Heart left ventricle (tissue), 16 donors: ENCODE measurements at places on chromosomes 12 and 14. TPM values are rescaled to one million over a fixed set of nuclear protein-coding genes. Genes with fewer than 3 reads are reported as not detected.

DNA sequence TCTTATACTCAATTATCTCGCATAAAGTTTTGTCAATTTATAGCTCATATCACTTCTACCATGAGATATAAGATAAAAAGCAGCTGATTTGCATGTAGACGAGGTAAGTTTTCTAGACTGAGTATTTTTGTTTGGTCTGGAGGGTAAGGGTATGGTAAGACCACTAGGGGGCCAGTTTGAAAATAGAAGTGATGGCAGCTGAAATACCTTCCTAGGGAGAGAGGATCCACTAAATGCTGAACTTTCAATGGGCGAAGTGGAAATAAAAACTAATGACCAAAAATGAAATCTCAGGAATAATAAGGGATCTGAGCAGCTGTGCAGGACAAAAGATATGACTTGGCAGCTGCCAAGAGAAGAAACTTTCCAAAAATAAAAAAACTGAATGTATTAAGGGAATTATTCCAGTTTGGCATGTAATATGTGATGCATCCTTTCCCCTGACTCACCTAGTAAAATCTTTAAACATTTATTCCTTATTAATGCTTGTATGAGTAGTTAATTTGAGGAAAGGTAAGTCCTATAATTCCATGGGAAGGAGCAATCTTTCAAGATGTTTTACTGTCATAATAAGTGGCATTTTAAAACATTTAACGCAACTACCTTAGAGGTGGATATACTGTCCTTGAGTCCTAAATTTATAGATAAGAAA is 754.5 kb downstream of the C12orf50 start:
- H3K4me1 ChIP-seq: no peaks in the 10 kb centered on the region
- no peak overlapping the region for H3K27ac ChIP-seq
- H3K27me3 ChIP-seq: no peaks in the 10 kb centered on the region
- no peaks in the 10 kb centered on the region for H3K36me3 ChIP-seq
- H3K4me3 ChIP-seq: no peak overlapping the region
- DNase-seq: no peak

DNA sequence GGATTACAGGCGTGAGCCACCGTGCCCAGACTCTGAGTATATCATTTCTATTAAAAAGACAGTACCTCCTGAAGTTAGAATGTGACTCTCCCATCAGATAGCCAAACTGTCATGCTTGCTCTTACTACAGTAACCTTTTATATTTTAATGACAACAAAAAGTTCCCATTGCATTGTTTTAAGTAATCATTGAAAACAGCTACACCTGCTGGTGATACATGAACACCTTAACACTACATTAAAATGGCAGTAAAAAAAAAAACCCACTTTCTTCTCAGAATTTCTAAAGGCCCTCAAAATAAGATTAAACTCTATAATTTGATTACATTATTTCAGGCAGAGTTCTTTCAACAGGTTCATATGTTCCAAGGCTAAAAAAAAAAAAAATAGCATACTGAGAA is 76.7 kb downstream of the SH2B3 start:
- no peak overlapping the region for H3K27ac ChIP-seq
- no peak overlapping the region for H3K4me3 ChIP-seq
- peaks cover 99% of the 10 kb centered on the region for H3K36me3 ChIP-seq
- H3K4me1 ChIP-seq: peaks cover 5% of the 10 kb centered on the region
- no peaks in the 10 kb centered on the region for H3K27me3 ChIP-seq
- DNase-seq: no peak

Gene LRTM2
- not detected for total RNA-seq

Gene TMX1
- 8.6 TPM for total RNA-seq

- H3K4me3 ChIP-seq: no peak overlapping the region
- no peak overlapping the region for H3K27ac ChIP-seq
Observed at GRCh38 chr12:66103016-66103913, 27.3 kb downstream of the LLPH start.

- H3K27me3 ChIP-seq: no peaks in the 10 kb centered on the region
- H3K4me3 ChIP-seq: peak overlapping the region; percentile 65
- no peaks in the 10 kb centered on the region for H3K36me3 ChIP-seq
Observed at GRCh38 chr12:50024805-50025186, 498 bp downstream of the RACGAP1 start.

Gene VRTN
- not detected for total RNA-seq

DNA sequence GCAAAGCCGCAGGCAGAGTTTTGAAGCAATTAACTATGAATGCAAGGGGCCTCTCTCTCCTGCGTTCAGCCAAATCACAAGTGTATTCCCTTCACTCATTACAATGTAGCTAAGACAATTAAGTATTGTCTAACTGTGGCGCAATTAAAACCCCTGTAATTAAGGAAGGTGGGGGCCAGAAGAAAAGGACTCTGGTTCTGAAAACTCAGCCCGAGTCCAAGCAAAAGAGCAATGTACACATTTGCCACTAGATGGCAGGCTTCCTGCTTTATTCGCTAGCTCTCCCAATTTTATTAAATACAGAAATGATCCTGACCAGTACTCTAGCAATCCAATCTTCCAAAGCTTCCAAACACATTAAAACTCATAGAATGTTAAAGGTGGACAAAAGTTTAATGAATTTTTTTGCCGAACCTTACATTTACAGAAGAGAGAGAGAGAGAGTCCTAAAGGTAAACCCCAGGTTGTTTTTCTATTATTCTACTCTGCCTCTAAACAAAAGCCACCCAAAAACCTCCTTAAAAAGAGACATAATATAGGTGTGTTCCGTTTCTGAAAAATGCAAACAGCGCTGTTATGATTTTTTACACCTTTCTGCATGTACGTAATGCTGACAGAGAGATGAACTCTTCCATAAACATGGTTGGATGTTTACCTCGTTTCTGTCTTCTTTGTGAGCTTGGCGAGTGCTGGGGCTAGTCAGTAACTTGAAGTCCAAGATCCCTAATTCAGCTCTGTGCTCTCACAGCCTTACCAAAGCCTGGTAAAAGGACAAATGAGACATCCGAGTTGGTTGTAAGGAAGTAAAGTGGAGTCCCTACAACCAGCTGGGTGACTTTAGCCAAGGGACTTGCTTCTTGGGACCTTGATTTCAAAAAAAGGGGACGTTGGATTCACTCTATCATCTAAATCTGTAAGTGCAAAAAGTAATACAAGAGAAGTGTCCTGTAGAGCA is 50.9 kb upstream of the VASH1 start:
- peaks cover 18% of the 10 kb centered on the region for H3K4me1 ChIP-seq
- H3K36me3 ChIP-seq: no peaks in the 10 kb centered on the region
- H3K4me3 ChIP-seq: no peak overlapping the region
- no peaks in the 10 kb centered on the region for H3K27me3 ChIP-seq
- no peak overlapping the region for H3K27ac ChIP-seq

- no peak overlapping the region for H3K27ac ChIP-seq
- DNase-seq: no peak
- H3K4me3 ChIP-seq: no peak overlapping the region
- no peaks in the 10 kb centered on the region for H3K27me3 ChIP-seq
Observed at GRCh38 chr12:113845900-113846674, 120.0 kb downstream of the RBM19 start.

- no peak for DNase-seq
- H3K4me3 ChIP-seq: no peak overlapping the region
- H3K4me1 ChIP-seq: no peaks in the 10 kb centered on the region
- peaks cover 24% of the 10 kb centered on the region for H3K27me3 ChIP-seq
- H3K36me3 ChIP-seq: no peaks in the 10 kb centered on the region
Observed at GRCh38 chr14:101557811-101558738, 3.2 kb upstream of the DIO3 start.

Gene KCNMB4
- total RNA-seq: 0.96 TPM

- peaks cover 7% of the 10 kb centered on the region for H3K4me1 ChIP-seq
- peak overlapping the region; percentile 88 for H3K4me3 ChIP-seq
- H3K27ac ChIP-seq: peak overlapping the region; percentile 77
- peak; percentile 42 for DNase-seq
- no peaks in the 10 kb centered on the region for H3K27me3 ChIP-seq
- H3K36me3 ChIP-seq: no peaks in the 10 kb centered on the region
Observed at GRCh38 chr12:96194971-96195844, 1.0 kb downstream of the ELK3 start.

DNA sequence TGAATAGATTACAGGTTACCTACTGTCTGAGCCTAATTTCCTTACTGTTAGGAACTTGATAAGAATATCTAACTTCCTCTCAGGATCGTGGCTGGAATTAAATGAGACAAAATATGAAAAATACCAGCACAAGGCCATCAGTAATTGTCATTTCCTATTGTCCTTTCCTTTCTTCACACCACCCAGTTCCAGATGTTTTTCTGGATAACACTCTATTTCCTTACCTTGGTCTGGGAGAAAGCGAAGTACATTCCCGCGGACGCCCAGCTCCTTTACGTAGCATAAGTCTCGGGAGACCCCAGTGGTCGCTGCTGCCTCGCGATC is 376 bp downstream of the GDF3 start:
- H3K36me3 ChIP-seq: no peaks in the 10 kb centered on the region
- H3K4me3 ChIP-seq: no peak overlapping the region
- no peak overlapping the region for H3K27ac ChIP-seq

- no peaks in the 10 kb centered on the region for H3K4me1 ChIP-seq
- H3K36me3 ChIP-seq: no peaks in the 10 kb centered on the region
- no peak for DNase-seq
- H3K27me3 ChIP-seq: no peaks in the 10 kb centered on the region
- no peak overlapping the region for H3K4me3 ChIP-seq
Observed at GRCh38 chr12:86015026-86015425, 140.9 kb downstream of the NTS start.

DNA sequence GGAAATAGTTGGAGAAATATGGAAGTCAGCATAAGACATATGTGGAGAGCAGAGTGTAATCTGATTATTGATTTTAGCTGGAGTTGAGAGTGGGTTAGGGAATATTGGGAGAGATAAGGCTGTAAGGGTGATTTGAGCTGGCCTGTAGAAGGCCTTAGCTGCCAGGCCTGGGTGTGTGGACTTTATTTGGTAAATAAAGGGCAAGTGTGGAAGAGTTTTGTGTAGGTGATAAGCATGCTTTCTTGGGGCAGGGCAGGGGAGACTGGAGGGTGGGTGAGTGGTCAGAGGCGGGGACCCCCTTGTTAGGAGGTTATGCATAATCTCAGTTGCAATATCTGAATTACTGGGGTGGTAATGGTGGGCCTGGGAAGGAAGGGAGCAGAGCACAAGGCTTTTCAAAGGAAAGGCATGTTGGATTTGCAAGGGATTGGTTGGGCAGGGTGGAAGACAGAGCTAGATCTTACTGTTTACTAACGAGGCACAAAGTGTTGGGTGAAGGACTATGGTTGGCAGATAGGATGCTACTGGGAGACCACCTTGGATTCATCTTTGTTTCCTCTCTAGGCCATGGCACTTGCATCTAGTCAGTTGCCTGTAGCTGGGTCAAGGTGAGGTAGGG is 5.5 kb downstream of the KHNYN start:
- peak overlapping the region; percentile 56 for H3K27ac ChIP-seq
- no peak overlapping the region for H3K4me3 ChIP-seq
- no peaks in the 10 kb centered on the region for H3K27me3 ChIP-seq
- DNase-seq: no peak

- H3K4me1 ChIP-seq: no peaks in the 10 kb centered on the region
- no peak for DNase-seq
- H3K36me3 ChIP-seq: no peaks in the 10 kb centered on the region
- H3K4me3 ChIP-seq: no peak overlapping the region
Observed at GRCh38 chr14:91371011-91371989, 46.3 kb downstream of the CCDC88C start.
